ENCODE measurements at places on chromosomes 5 and 9. TPM values are rescaled to one million over a fixed set of nuclear protein-coding genes. Genes with fewer than 3 reads are reported as not detected.

SLCO6A1 gene
- total RNA-seq: not detected

GPR151 gene
- not detected for total RNA-seq

ECM2 gene
- not detected for total RNA-seq

- no peaks in the 10 kb centered on the region for H3K27me3 ChIP-seq
- H3K4me3 ChIP-seq: no peak overlapping the region
- no peaks in the 10 kb centered on the region for H3K4me1 ChIP-seq
These were observed 318.3 kb downstream of the CHSY3 start for GRCh38 chr5:130222573-130222972.

DNA sequence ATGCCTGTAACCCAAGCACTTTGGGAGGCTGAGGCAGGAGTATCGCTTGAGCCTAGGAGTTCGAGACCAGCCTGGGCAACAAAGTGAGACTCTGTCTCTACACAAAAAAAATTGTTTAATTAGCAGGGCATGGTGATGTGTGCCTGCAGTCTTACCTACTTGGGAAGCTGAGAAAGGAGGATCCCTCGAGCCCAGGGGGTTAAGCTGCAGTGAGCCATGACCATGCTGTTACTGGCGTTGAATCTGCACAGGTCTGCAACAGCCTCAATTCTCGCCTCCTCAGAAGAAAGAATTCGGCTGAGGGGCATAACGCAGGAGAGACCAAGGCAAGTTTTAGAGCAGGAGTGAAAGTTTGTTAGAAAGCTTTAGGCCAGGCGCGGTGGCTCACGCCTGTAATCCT lies 18.0 kb downstream of the CCT5 start:
- DNase-seq: no peak
- H3K4me1 ChIP-seq: peaks cover 14% of the 10 kb centered on the region

DNA sequence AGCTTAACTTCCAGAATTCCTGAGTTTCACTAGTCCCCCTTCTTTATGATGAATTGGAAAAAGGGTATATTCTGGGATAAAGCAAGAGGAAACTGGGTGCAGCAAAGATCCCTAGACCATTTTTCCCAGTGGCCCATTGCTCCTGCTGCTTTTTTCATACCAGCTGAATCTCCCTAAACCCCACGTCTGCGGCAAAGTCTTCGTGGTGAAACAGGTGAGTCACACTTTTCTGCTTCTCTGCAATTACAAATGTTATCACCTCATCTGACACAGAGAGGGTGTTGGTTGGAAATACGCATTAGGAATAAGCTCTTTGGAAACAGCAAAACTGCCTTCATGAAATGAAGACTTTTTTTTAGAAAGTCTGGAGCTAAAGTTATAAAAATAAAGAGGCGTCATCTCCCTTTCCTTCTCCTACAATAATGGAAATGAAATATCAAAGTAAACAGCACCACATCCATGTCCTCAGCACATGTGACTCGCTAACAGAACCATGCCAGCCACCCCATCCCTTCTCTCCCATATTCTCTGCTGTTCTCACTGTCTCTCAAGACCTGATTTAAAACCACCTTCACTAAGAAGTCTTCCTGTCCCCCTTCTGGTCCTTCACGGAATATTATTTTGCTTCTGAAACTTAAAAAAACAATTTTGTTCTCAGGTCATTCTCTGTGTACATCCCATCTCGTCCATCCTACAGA lies 39.5 kb upstream of the GLRX start:
- H3K27ac ChIP-seq: peak overlapping the region; percentile 65
- peak; percentile 20 for DNase-seq
- peak overlapping the region; percentile 32 for H3K4me3 ChIP-seq
- peaks cover 66% of the 10 kb centered on the region for H3K4me1 ChIP-seq
- H3K27me3 ChIP-seq: no peaks in the 10 kb centered on the region

GRCh38 chr5:25091921-25092320 lies 447.1 kb upstream of the CDH10 start:
- no peak overlapping the region for H3K27ac ChIP-seq
- H3K4me3 ChIP-seq: no peak overlapping the region
- H3K36me3 ChIP-seq: no peaks in the 10 kb centered on the region
- H3K27me3 ChIP-seq: no peaks in the 10 kb centered on the region
- no peaks in the 10 kb centered on the region for H3K4me1 ChIP-seq

DNA sequence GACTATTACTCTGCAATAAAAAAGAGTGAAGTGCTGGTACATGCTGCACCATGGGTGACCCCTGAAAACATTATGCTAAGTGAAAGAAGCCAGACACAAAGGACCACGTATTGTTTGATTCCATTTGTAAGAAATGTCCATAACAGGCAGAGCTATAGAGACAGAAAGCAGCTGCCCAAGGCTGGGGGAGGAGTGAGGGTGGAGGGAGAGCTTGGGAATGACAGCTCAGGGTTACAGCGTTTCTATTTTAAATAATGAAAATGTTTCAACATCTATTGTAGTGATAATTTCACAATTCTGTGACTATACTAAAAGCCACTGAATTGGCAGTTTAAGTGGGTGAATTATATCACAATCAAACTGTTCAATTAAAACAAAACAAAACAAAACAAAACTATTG lies 81.7 kb downstream of the MYO10 start:
- H3K27me3 ChIP-seq: no peaks in the 10 kb centered on the region
- no peak overlapping the region for H3K27ac ChIP-seq
- no peaks in the 10 kb centered on the region for H3K36me3 ChIP-seq
- no peaks in the 10 kb centered on the region for H3K4me1 ChIP-seq

- no peak overlapping the region for H3K27ac ChIP-seq
- no peaks in the 10 kb centered on the region for H3K36me3 ChIP-seq
- H3K27me3 ChIP-seq: peaks cover 10% of the 10 kb centered on the region
- no peaks in the 10 kb centered on the region for H3K4me1 ChIP-seq
These were observed 368.4 kb upstream of the CCNH start for GRCh38 chr5:87780831-87781760.

DNA sequence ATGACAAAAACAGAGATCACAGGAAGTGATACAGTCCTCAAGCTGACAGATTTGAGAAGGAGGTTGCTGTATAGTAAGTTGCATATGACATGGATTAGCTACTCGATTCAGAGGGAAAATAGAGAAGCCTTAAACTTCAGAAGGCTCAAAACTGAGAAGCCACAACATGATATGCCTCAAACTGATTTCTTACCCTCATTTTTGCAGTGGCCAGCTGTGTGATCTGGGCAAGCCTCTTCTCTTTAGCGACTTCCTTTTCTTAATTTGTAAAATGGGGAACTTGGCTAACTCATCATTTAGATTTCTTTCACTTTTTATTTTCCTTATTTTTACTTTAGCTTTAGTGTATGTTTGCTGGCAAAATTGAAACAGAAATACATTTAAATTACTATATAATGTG lies 421.1 kb downstream of the KIF4B start:
- no peaks in the 10 kb centered on the region for H3K36me3 ChIP-seq
- DNase-seq: no peak
- H3K27ac ChIP-seq: no peak overlapping the region
- H3K4me1 ChIP-seq: no peaks in the 10 kb centered on the region

DNA sequence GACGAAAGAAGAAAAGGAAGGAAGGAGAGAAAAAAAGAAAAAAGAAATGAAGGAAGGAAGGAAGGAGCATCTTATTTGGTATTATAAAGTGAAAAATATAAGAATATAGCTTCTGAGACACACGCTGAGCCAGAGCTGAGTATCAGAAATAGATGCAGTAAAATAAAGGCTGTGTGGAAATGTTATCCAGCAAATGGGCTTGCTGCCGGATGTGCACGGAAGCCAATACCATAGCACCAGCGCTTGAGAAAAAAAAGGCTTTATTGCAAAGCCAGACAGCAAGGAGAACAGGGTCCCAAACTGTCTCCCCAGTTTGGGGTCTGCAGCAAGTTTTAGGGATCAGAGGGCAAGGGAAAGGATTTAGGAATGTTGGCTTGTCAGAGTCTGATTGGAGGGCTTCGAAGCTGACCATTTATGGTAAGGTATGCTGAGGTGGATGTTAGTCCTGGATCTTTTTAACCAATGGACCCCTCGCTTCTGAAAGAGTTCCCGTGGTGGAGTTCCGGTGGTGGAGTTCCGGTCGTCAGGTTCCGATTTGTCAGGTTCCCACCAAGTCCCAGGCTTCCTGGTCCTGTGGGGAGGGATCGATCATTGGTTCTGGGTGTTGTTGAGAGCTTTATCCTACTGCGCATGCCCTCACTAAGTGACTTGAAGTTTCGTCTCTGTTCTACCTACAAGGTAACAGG lies 70.4 kb downstream of the SFXN1 start:
- H3K36me3 ChIP-seq: no peaks in the 10 kb centered on the region
- peaks cover under 1% of the 10 kb centered on the region for H3K4me1 ChIP-seq
- no peak overlapping the region for H3K4me3 ChIP-seq
- DNase-seq: no peak
- H3K27me3 ChIP-seq: peaks cover 18% of the 10 kb centered on the region

DNA sequence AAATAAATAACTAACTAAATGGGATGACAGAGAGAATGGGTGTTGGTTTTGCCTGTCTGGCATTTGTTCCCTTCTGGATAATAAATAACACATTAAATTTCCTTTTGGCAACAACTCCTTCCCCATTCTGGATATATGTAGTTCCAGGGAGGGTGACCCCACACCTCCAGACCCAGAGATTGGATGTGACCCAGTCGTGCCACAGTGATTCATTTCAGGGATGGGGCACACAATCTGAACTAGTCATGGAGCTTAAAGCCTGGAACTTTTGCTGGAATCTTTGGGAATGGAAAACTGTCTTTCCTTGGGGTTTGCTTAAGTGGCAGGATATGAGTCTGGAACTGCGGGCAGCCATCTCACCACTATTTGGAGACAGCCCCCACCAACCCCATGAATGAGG lies 11.3 kb downstream of the KLF9 start:
- H3K4me3 ChIP-seq: no peak overlapping the region
- peaks cover 16% of the 10 kb centered on the region for H3K36me3 ChIP-seq
- no peaks in the 10 kb centered on the region for H3K27me3 ChIP-seq

GRCh38 chr9:135108831-135109510 lies 21.5 kb downstream of the OLFM1 start:
- no peaks in the 10 kb centered on the region for H3K36me3 ChIP-seq
- no peak overlapping the region for H3K4me3 ChIP-seq
- H3K4me1 ChIP-seq: peaks cover 11% of the 10 kb centered on the region
- H3K27me3 ChIP-seq: peaks cover 14% of the 10 kb centered on the region
